ENCODE measurements at places on chromosomes 11 and 22. TPM values are rescaled to one million over a fixed set of nuclear protein-coding genes. Genes with fewer than 3 reads are reported as not detected.

Gene ARHGAP20
- 1.6 TPM for total RNA-seq

Gene CBX7
- total RNA-seq = 19.2 TPM

Gene OR4A15
- total RNA-seq = not detected

Gene FREY1
- total RNA-seq = not detected

Gene UPK3A
- not detected for total RNA-seq

Gene CELSR1
- 50.6 TPM for total RNA-seq

Gene NELL1
- 1.5 TPM for total RNA-seq

Gene MOGAT2
- total RNA-seq = not detected

Gene IL18
- total RNA-seq = 125 TPM

Gene CALCB
- not detected for total RNA-seq

Gene LUZP2
- 0.23 TPM for total RNA-seq

Gene GCAT
- 22.5 TPM for total RNA-seq

Gene APOA4
- total RNA-seq = not detected

Gene CD44
- 481 TPM for total RNA-seq

Gene OR8K1
- not detected for total RNA-seq

Gene ST14
- total RNA-seq = 160 TPM

Gene OR52H1
- not detected for total RNA-seq

Gene MAJIN
- not detected for total RNA-seq

Gene GRK3
- 3.6 TPM for total RNA-seq

Gene SLC5A4
- total RNA-seq = 0.38 TPM

Gene CLTCL1
- total RNA-seq = 6.5 TPM

Gene LRRC10B
- total RNA-seq = not detected

Gene SYT9
- total RNA-seq = not detected

Gene ROBO4
- 11.9 TPM for total RNA-seq

Gene TH
- total RNA-seq = 0.34 TPM

Gene BBOX1
- 13.0 TPM for total RNA-seq

Gene RTN4R
- total RNA-seq = 0.97 TPM

Gene ADAMTS15
- total RNA-seq = 1.8 TPM

Gene TRIM66
- total RNA-seq = 5.5 TPM

Gene NCAM1
- 1.6 TPM for total RNA-seq

Gene XRCC6
- 295 TPM for total RNA-seq

Gene TBC1D10A
- 40.7 TPM for total RNA-seq

Gene ADM2
- total RNA-seq = 1.5 TPM

Gene GAB2
- 8.5 TPM for total RNA-seq

Gene OR5I1
- total RNA-seq = not detected

Gene KDM4E
- total RNA-seq = not detected

Gene TPBGL
- total RNA-seq = not detected

Gene RBM4
- 68.6 TPM for total RNA-seq

Gene SPCS2
- total RNA-seq = 62.8 TPM

Gene AQP11
- not detected for total RNA-seq

Gene MMP1
- 0.22 TPM for total RNA-seq

Gene BIK
- 15.6 TPM for total RNA-seq

Gene SERPIND1
- 0.38 TPM for total RNA-seq

Gene KRTAP5-11
- not detected for total RNA-seq

Gene SPTBN2
- 145 TPM for total RNA-seq

Gene GDPD5
- 2.3 TPM for total RNA-seq

Gene INPPL1
- 61.2 TPM for total RNA-seq

Gene NEFH
- 0.95 TPM for total RNA-seq
